ENCODE measurements at places on chromosomes 7 and 10.

GRCh38 chr7:127150543-127150942, 102.2 kb downstream of the GRM8 start:
- no peak for DNase-seq

DNA sequence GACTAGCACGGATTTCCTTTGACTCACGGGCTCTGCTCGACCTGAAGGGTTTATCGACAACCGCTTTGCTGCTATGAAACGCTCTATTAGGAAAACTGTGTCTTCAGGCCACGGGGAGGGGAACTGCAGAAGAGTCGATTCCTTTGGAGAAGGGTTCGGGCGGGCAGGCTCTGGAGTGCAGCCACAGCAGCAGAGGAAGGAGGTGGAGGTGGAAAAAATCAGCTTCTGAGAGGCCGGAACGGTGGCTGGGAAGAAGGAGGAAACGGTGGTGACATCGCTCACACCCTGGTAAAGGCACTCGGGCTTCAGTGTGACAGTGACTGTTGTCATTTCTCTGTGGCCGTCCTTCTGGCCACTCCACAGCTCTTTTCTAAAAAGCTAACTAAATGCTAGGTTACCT, 64.6 kb upstream of the MGMT start:
- DNase-seq = no peak

DNA sequence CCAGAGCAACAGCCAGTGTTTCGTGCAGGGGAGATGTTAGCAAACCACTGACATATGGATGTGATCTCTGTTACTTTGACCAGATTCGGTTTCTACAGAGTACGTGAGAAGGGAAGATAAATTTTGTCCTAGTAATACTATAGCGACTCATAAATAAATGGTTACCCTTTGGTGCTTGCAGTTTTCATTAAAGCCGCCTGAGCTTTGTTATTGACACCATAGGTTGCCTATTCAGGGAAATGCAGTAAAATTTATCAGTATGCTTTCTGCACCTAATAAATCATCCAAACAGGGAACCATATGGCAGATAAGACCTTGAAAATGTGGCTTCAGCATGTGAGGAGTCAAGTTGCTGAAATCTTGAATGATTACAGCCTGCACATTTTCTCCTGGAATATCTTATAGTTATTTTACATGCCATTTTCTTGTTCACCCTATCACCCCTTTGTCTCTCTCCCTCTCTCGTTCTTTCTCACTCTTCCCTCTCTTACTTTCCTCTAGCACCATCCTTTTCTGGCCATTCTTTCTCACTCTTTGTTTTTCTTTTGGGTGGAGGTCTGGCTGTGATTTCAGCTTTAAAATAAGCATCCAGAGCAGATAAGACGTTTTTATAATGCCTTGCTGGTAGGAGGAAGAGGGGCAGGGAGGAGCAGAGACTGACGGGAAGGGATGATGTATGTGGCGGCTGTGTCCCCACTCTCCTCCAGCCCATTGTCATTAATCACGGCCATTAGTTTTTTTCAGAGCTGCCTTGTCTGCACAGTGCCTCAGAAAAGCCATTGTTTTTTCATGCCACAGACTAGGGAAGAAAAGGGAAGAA, 182.5 kb downstream of the LRMDA start:
- DNase-seq = no peak

DNA sequence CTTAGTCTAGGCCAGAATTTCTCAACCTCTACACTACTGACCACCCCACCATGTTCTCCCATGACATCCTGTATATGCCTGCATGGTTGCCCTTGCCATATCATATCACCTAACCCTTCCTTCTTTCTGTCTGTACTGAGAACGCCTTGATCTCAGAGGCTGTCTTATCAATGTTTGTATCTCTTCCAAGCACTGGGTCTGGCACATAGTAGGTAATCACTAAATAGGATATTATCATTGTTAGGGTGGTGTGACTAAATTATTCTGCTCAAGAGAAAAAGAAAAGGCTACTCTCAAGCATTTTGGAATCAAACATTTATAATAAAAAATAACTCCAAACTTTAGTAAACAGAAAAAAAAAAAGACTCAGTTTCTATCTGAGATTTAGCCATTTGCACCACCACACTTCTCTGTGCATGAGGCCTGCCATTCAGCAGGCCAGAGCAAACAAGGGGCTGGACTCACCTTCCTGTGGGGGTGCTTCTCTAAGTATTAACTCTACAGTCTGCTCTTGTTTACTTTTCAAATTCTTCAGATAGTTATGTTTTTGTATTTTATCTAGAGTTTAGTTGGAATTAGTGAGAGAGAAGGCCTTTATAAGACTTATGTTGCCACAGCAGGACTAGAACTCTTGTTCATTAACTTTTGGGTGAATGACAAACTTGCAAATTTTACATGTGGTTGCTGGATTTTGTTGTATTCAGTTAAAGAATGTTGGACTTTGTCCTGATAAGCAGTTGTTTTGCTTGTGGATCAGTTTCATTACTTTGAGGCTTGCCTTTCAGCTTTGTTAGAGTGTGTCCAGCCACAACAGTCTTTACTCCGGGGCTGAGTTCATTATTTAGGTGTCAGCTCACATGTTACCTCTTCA, 5.4 kb downstream of the AGBL3 start:
- no peak for DNase-seq

DNA sequence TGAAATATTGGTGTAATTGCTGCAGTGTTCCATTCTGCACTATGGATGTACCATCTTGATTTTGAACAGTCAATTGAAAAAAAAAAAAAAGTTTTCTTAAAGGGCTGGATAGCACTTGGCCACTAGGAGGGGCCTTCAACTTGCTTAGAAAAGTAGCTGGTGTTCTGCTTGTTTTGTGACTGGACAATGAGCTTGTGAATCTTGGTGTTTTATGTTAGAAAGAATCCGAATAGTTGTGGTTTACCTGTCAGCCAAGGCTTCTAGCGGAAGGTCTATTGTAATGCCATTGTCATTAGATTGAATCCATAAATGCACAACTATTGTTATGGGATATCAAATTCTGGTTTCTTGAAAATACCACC, 77.1 kb downstream of the BMPER start:
- DNase-seq = no peak

DNA sequence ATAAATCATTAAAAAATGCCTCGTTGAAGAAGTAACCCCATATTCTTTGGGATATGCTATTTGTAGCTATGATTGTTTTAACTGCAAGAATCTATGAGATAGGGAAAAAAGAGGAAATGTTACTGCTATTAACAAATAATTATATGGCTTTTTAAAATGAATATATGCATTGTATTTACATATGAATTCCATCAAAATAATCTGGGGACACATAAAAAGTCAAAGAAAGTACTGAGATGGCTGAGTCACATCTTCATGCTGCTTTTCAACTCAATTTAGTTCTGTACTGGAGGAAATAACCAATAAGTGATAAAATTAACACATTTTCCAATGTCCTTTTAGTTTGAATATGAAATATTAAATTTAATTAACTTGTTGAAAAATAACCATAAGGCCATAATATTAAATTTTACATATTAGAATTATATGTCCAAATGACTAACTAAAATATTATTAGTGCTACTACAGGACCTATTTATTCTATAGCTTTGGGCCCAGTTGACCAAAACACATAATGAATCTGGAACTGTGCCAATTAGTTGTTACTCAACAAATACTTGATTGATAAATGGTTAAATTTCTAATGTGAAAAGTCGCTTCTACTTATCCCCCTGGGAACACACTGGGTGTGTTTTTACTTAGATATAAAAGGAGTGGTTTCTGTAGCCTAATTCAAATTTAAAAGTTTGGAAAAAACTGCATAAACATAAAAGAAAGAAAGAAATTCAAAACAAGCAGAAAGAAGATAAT, 214.6 kb upstream of the PFKP start:
- no peak for DNase-seq

DNA sequence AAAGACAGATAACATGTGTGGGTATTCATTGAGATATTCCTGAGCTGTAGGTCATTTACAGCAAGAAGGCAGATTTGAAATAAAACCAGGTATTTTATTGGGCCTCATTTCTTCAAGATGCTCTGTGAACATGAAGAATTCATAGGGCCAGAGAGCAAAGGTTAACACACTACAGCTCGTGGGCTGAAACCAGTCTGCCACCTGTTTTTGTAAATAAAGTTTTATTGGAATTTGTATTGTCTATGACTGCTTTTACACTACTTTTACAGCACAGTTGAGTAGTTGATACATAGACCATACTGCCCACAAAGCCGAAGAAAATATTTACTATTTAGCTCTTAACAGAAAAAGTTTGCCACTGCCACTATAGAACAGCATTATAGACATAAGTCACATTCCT, 22.1 kb upstream of the LIPA start:
- no peak for DNase-seq
